ENCODE measurements at places on chromosomes 3 and 15.

GRCh38 chr3:119437691-119438258 lies 25.6 kb downstream of the TMEM39A start:
- no peak for DNase-seq

- DNase-seq, result no peak
These were observed 339.1 kb downstream of the NTRK3 start for GRCh38 chr15:87917480-87917879.

- peak; percentile 70 for DNase-seq
These were observed 40.0 kb upstream of the TRH start for GRCh38 chr3:129934234-129935123.

GRCh38 chr3:67593761-67594234 lies 60.6 kb downstream of the SUCLG2 start:
- DNase-seq, result no peak

DNA sequence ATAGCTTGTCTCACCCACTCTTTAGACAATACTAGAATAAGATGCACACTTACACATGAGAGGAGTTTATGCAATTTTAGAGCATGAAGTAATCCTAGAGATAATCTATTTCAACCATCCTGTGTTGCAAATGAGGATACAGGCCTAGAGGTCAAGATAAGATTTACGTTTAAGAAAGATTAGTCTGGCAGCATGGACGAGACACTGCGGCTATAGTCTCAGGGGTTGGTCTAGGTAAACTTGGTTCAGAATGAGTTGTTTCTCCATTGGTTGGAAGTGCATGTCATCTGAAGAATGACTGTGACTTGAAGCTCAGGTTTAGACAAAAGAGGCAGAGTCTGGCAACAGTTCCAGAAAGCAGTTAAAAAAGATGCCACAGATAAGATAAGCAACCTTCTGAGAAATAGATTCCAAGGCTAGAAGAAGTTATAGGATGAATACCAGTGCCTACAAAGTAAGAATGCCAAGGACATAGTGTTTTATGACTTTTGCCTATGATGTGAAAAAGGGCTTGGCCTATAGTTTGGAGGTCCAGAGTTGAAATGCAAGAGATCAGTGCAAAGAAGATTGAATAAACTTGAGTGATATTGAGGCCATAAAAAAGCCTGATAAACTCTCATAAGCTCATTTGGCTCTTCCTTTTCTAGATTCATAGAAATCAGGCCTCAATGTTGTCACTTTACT lies 631.0 kb downstream of the SQOR start:
- DNase-seq, result no peak

DNA sequence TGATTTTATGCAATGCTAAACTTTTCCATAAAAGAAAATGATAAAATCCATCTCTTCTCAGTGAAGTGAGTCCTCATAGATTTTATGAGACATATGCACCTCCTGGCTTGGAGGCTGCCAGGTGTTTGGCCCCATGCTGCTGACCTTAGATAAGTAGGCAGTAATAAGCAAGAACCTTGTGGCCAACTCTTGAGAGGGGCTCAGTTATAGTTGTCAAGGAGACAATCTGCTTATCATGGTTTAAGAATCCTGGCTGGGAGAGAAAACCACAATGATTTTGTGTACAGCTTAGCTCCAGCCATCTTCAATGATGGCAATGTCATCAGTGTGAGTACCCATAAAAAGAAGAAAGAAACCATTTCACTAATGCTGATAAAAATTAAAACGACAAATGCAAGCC lies 252.1 kb downstream of the CPNE4 start:
- DNase-seq, result peak; percentile 31

GRCh38 chr15:57220205-57220604 lies 156.1 kb upstream of the CGNL1 start:
- no peak for DNase-seq

DNA sequence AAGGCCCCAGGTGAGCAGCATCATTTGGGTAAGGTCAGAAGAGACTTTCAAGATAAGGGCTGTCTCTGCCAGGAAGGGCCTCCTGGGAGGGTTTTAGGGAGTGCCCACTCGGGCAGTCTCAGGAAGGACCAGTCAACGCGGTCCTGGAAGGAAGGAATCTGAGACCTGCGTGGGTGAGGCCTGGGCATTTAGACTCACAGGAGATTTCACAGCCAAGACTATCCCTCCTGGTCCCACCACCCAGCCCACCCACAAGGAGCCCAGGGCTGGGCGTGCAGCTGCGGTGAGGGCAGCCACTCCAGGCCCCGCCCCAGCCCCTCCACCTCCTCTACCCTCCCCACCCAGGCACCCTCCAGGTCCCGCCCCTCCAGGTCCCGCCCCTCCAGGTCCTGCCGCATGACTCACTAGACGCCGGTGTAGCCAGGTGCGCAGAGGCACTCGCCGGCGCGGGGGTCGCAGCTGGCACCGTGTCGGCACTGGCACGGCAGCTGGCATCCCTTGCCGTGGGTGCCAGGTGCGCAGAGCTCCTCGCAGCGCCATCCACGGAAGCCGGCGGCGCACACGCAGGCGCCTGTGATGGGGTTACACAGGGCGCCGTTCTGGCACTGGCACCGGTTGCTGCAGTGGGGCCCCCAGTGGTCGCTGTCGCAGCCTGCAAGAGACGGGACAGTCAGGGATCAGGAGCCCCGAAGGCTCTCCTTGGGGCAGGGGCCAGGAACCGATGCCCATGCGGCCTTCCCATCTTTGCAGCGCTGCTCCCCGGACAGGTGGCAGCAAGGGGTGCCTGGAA lies 112.7 kb downstream of the RAB11A start:
- peak; percentile 34 for DNase-seq

DNA sequence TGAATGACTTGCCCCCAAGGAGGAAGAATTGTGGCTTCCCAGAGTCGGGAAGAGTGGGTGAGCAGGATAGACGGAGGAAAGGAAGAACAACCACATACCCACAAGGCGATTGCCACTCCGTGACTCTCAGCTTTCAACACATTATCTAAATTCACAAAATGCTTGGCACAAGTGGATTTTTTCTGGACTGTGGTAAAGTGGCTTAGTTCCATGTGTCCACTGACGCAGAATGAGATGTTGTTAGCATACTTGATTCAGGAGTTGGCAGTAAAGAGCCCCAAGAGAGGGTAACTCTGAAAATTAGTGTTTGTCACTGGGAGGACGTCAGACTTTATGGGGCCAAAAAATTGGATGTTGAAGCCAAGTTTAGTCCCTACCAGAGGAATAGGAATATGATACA lies 198.8 kb upstream of the CTNNB1 start:
- peak; percentile 93 for DNase-seq

- no peak for DNase-seq
These were observed 27.6 kb downstream of the GSK3B start for GRCh38 chr3:120066634-120067033.

GRCh38 chr3:5019411-5020241 lies 40.4 kb downstream of the BHLHE40 start:
- DNase-seq, result no peak

GRCh38 chr15:88866295-88866881 lies 29.0 kb downstream of the HAPLN3 start:
- no peak for DNase-seq

- no peak for DNase-seq
These were observed 100.7 kb upstream of the IL12A start for GRCh38 chr3:159887911-159888310.

DNA sequence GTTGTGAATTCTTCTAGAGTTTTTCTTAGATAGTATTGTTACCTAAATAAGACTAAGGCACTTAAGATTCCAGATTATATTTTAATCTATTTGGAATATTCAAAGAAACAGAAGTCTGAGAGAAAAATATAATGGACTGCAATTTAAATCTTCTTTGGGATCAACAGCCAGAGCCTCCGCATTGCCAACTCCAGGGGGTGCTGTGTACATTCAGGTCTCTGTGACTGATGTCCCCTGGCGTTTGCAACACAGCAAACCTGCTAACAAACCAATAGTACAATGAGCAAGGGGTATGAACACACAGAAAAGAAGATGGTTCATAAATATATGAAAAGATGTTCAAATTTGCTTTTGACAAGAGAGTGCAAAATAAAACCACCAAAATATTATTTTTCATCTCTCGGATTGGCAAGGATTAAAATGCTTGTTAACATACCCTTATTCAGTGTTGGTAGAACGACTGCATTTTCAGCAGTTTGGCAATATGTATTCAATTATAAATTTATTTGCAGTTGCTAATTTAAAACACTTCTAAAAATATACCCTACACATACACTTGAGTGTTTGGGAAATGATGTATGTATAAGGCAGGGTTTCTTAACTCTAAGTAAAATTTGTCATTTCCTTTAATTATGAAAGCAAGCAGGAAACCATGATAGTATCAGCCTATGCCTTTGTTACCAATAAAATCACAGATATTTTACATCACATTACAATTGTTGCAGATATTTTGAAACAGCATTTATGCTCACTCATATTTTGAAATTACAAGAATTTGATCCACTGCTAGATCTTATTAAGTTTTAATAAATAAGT lies 16.1 kb upstream of the TM4SF1 start:
- DNase-seq, result peak; percentile 89

DNA sequence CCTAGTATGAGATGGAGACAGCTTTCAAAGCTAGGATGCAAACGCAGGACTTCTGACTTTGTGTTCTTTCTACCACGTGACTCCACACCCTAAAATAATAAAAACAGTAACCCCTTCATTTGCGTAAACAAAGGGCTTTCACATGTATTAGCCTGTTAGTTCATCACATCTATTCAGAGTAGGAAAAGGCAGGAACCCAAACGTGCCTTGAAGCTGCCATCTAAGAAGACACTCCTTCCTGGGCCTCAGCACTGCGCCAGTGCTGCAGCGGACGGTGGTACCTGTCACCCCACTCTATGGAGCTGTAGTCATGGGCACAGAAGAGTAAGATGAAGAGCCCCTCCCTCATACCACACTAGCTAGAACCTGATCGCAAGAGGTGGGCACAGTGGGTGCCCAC lies 34.3 kb downstream of the PLD1 start:
- DNase-seq, result no peak

GRCh38 chr3:175356899-175357324 lies 497.8 kb downstream of the NAALADL2 start:
- DNase-seq, result peak; percentile 36

- DNase-seq, result peak; percentile 71
These were observed 23.1 kb downstream of the ABHD6 start for GRCh38 chr3:58260733-58261132.

DNA sequence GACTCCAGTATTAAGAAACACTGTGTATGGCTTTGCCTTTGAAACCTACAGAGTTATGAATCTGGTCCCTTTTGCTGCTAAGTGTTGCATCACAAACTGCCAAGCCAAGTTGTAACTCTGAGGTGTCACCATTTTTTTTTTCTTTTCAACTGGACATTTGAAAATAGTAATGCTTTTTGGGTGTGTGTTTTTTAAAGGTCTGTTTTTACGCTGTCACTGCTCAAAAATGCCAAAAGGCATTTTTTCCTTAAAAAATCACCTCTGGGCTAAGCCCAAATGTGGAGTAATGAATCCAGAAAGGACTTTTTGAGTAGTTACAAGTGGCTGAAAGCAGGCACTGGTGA lies 9.5 kb downstream of the SMAD3 start:
- no peak for DNase-seq

GRCh38 chr15:45249125-45249780 lies 2.8 kb upstream of the SLC28A2 start:
- no peak for DNase-seq

GRCh38 chr3:133038089-133038730 lies at the start of gene TMEM108:
Gene TMEM108 (plus strand): TSS chr3:133038391.
- DNase-seq, result peak; percentile 93

DNA sequence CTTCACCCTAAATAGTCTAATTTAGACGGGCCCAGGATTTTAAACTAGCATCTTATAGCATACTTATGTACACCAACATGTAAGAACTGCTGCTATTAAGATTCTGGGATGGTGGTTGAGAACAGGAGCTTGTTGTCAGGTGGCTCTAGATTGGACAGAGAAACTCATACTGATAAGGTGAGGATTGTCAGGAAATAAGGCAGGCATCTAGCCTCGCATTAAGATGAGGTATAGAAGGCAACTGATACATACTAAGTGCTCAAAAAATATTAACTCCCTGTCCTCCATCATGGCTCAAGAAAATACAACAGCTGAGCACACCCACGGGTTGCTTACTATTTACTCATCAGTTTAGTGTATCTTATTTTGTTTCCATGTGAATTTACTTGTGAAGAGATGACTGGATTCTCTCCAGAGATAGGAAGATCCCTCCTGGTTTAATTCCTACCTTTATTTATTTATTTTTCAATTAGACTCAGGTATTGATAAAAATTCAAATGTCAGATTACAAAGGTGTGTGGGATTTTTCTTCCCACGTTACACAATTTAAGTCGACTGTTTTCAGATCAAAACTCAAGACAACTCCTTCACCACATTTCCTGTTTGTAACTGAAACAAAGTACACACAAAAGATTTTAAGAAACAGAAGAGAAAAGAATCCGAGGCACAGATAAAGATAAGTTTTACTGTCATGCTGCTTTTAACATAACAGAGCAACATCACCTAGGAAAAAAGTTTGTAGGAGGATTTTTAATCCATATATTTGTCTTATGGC lies at the start of gene TRAT1:
Gene TRAT1 (plus strand): TSS at position 664 of the 775 bp plus-strand sequence. CDS start 142 bp downstream, outside the sequence.
- no peak for DNase-seq

DNA sequence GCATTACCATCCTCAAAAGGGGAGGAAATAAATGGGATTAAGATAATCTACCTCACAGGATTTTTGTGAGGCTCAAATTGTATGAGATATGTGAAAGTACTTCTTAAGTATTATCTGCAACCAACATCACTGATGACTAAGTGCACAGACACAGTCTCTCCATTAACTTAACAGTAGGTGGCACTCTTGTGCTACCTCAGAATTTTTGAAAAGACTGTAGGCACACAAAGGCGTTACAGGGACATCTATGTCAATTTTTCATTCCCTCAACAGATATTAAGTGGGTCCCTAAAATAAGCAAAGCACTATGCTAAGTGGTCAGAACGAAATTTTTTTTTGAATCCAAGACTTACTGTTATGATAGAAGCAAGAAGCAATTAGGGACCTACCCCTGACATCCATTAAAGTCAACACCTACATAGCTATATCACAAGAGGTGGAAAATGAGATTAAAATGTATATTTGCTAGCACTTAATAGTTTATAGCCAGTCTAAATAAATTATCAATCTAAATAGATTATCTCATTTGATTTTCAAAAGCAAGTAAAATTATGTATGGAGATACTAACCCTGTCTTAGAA lies 52.9 kb downstream of the RYK start:
- peak; percentile 79 for DNase-seq
